Muscle of arm (tissue), 14 donors: ENCODE measurements at places on chromosomes 2 and 18. TPM values are rescaled to one million over a fixed set of nuclear protein-coding genes. Genes with fewer than 3 reads are reported as not detected.

Gene ETAA1
- polyA plus RNA-seq, result 12.6 TPM

- no peak for DNase-seq
Observed at GRCh38 chr2:219247678-219248642, 2.7 kb downstream of the STK16 start.

GRCh38 chr18:45157576-45157975 lies 457.7 kb upstream of the SLC14A2 start:
- DNase-seq, result no peak

DNA sequence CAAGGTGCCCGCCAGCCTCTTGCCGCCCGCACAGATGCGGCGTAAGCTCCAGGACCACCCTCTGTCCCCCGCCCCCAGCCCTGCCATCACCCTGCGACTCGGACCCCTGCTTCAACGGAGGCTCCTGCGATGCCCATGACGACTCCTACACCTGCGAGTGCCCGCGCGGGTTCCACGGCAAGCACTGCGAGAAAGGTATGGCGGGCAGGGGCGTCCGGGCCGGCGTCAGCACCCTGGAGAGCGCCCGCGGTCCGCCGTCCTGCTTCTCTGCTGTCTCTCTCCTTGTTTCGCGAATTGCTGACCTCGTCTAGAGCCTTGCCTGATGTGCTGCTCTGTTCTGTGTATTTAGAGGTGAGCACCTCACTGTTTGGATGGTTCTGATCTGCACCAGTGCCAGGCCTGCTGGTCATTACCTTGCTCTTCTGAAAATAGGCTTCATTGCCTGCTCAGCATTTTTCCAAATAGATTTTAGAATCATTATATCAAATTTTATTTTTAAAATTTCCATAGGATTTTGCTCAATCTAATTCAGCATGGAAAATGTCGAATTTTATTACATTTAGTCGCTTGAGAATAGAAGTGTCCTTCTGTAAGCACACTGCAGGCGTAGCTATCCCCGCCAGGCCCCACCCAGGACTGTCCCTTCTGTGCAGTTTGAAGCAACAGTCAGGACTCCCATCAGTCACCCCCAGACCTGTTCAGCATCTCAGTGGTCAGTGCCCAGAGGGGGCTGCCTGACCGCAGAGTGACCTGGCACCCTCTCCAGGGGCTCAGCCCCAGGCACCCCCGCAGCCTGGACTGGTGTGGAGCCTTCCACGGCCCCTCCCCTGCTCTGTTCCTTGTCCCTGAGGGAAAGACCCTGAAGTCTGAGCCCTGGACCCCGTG lies 51.6 kb downstream of the SNED1 start:
- DNase-seq, result peak; percentile 38

DNA sequence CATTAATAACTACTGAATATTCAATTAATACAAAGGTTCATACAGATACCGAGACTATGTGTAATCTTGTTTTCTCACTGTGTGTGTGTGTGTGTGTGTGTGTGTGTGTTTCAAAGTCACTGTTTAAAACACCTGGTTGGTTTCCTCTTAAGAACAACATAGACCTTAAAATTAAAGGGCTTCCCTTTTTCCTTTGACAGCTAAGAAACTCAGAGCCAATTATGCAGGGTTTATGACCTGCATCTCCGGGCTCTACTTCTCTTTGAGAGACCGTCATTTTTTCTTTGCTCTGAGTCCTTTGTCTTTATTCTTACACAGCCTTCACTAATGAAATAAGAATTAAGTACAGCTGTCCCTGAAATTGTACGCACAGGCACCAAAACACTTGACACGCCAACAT lies 145.6 kb downstream of the HDAC4 start:
- DNase-seq, result no peak

Gene DUSP11
- 19.3 TPM for polyA plus RNA-seq

DNA sequence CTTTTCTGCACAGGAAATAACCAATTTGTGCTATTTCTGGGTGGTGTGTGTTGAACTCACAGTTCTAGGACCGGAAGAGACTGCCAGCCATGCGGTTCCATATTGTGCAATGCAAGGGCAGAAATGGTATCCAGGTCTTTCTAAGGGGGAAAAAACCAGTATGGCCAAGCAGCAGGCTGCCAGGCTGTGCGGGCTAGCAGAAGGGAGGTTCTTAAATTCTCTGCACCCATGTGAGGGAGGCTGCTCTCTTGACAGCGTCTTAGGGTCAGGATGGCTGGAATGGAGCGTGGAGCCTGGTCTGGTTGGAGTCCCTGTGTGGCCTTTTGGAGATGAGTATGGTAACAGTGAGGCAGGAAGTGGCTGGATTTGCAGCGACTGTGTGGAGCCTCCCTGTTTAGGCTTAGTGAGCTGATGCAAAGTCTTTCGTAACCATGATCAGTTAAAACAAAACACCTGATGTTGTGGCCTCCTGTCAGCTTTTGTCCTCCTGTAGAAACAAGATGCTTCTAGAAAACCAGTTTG lies 52.6 kb downstream of the NCK2 start:
- DNase-seq, result no peak

Gene TIA1
- polyA plus RNA-seq, result 347 TPM

GRCh38 chr2:121351521-121352318 lies 66.7 kb upstream of the TFCP2L1 start:
- no peak for DNase-seq

DNA sequence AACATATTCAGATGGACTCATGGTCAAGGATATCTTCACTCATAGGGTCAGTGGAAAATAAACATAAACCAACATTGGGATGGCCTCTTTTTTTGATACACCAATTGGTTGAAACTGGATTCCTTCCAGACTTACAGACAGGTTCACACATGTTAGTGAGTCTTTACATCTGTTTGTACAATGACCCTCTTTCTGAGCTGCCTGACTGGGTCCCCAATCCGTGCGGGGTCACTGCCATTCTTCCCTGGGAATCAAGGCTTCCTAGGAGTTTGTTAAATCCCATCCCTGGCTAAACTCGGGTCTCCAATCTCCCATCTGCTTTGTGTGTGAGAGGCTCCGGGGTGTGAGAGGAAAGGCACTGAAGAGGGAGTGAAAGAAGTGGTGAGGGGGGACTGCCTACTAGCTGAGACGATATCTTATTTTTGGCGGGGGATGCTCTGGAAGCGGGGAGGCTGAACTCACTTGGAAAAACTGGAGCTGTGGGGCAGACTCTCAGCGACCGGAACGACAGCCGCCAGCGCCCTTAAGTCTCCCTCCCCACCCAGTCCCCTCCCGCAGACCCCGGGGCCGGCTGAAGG lies 487 bp downstream of the STARD6 start:
- no peak for DNase-seq

DNA sequence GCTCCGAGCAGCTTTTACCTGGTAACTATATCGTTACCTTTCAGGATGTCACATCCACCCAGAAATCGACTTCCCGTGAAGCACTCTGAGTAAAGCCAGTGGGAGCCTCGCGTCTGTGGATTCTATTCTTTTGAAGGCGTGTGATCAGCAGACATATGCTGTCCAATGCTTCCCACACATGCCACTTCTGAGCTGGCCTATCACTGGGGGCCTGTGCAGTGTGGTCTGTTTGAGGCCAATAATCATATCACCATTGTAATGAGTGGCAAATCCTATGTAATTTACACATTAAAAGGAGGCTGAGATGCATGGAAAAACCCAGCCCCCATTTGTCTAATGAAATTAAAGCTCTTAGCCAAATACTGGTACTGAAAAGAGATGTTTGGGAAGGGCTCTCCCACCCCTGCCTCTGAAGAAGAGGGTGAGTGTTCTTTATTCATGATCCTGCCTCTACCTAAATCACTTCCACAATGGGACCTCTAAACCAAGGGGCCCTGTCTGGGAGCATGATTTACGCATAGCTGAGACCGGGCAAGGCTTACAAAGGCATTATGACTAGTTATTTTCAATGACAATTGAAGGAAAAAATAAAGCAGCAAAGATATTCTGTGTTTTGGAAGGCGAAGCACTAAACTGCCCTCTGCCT lies 686.8 kb downstream of the ZEB2 start:
- no peak for DNase-seq

Gene CYTIP
- polyA plus RNA-seq, result not detected

DNA sequence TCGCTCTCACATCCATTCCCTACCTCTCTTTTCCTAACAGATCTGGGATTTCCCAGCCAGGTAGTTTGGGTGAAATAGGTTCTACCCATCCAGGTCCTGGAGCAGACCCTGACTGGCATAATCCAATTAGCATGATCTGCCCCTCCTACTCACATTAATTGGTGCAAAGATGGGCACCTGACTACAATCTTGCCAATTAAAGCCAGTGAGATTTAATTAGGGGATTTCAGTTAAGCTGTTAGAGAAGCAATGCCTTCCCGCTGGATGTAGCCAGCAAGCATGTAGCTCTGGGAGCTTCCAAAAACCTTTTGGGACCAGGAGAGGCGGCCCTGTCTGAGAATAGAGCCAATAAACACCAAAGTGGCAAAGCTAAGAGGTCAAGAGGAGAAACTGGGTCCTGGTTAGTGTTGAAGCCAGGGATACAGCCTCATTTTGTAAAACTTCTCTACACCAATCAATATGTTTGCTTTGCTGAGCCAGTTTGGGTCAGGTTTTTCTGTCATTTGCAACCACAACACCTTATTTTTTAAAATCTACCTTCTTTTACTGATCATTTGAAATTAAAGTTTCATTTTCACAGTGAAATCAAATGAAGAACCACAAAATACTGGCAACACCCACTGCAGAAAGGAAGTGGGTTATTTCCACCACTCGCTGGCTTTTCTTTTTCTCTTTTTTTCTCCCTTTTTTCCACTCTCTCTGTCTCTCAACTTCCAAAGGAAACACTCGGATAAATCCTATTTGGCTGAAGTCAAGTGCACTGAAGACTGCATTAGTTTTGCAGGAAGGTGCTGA lies 3.2 kb upstream of the TTC39C start:
- DNase-seq, result no peak

DNA sequence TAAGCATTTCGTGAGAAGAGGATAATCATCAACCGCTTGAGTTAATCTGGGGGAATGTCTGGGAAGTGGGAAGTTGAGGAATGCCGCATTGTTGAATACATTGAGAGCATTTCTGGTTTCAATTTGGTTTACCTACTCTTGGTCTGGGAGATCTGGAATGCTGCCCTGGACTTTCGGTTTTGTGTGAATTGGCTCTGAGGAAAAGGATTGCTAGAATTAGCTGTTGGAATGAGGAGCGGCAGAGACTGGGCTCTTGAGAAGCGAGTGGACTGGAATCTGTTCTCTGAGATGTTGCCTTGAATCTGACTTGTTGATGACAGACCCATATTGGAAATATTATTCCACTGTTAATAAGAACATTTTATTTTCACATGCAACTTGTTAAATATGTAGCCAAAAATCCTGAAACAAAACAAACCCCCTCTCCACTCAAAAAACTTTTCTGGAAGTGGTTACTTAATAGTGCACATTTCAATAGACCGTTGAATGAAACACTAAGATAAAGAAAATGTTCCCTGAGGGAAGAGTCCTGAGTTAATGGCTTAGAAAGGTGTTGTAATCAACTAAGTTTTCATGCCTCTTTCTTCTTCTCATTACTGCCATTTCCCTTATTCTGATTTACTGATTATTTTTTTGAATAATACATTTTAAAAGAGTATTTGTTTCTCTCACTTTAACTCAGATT lies 50.8 kb downstream of the PTPRM start:
- peak; percentile 76 for DNase-seq

DNA sequence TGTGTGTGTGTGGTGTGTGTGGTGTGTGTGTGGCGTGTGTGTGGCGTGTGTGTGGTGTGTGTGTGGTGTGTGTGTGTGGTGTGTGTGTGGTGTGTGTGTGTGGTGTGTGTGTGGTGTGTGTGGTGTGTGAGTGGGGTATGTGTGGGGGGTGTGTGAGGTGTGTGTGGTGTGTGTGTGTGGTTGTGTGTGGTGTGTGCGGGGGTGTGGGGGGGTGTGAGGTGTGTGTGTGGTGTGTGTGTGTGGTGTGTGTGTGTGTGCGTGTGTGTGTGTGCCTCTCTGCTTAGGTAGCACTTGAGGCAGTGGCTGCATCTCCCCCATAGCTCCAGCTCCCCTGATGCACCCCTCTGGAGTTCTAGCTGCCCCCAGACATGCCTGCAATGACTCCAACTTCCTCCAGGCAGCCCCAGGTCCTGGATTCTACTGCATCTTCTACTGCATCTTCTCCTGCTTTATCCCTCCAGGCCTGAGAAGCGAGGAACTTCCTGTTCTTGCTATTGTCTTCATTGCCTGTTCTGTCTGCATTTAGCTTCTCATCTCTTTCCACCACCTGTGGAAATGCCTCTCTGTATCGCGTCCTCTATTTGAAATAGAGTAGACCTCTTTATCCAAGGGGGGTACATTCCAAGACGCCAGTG lies 22.2 kb upstream of the MLPH start:
- no peak for DNase-seq

Gene C2orf78
- polyA plus RNA-seq, result not detected

Gene L3MBTL4
- polyA plus RNA-seq, result 4.2 TPM

Gene ARPC2
- not detected for polyA plus RNA-seq

Gene ZAP70
- polyA plus RNA-seq, result 2.3 TPM

GRCh38 chr2:15760232-15760910 lies 168.7 kb downstream of the DDX1 start:
- no peak for DNase-seq

GRCh38 chr18:32337821-32338220 lies 132.9 kb downstream of the GAREM1 start:
- no peak for DNase-seq

GRCh38 chr18:49398331-49398730 lies 62.1 kb downstream of the DYM start:
- no peak for DNase-seq

DNA sequence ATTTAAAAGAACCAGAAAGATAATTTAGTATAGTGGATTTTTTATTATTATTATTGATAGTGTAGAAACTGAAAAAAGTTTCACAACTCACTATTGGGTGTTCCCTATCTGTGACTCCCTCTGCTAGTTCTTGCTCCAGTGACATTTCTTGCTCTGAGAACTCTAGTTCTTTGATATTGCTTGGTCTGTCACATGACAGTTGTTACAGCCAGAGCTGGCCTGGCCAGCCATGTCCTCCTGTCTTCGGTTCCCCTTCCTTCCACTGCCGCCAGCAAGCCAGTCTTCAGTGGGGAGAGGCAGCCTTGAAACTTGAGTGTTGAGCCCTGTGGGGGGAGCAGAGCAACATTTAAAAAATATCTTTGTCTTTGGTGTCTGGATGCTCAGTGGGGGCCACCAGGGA lies 7.6 kb upstream of the THOC1 start:
- no peak for DNase-seq

Gene UGT1A9
- not detected for polyA plus RNA-seq

Gene TACR1
- polyA plus RNA-seq, result 0.38 TPM

DNA sequence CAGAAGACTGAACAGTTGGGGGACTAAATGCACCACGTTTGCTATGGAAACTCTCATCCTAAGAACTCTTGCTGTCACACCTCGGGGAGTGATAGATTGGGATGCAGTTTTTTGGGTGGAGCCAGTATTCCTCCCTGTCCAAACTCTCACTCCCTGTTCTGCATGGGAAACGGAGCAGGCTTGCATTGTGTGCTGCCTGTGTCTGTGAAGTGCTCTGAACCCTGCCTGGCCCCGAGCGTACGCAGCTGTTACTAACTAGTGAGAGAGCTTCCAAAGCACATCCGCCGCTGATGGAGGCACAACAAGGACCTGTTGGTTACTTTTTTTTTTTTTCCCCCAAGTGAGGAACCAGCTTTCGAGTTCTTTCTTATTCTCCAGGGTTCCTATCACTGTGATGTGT lies 195.5 kb downstream of the ANAPC1 start:
- DNase-seq, result peak; percentile 78

- no peak for DNase-seq
Observed at GRCh38 chr2:28904295-28904694, 9.8 kb downstream of the WDR43 start.
